Brain (organoid and tissue), 16 donors: ENCODE measurements at places on chromosomes 11 and 22.

DNA sequence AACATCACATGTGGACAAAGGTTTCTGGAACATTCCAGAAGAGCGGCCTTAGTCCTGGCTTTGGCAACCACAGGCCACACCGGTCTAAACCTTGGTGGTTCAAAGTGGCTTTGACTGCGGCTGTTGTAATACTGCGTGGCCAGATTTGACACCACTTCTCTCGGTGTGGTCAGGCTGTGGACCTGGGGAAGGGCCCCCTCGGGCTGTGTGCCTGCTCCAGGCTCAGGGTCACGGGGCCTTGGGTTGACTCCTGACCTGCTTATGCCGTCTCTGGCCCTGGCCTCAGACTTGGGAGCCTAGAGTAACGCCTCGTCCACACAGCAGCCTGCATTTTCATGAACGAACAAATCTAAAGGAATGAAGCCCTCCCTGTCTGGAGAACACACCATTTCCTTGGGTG is 118.0 kb downstream of the PHF21B start:
- DNase-seq, result no peak

- DNase-seq, result peak; percentile 84
These were observed 25.3 kb upstream of the LMO1 start for GRCh38 chr11:8288824-8289491.

GRCh38 chr22:42151924-42152635 is 21.5 kb upstream of the CYP2D6 start:
- no peak for DNase-seq

DNA sequence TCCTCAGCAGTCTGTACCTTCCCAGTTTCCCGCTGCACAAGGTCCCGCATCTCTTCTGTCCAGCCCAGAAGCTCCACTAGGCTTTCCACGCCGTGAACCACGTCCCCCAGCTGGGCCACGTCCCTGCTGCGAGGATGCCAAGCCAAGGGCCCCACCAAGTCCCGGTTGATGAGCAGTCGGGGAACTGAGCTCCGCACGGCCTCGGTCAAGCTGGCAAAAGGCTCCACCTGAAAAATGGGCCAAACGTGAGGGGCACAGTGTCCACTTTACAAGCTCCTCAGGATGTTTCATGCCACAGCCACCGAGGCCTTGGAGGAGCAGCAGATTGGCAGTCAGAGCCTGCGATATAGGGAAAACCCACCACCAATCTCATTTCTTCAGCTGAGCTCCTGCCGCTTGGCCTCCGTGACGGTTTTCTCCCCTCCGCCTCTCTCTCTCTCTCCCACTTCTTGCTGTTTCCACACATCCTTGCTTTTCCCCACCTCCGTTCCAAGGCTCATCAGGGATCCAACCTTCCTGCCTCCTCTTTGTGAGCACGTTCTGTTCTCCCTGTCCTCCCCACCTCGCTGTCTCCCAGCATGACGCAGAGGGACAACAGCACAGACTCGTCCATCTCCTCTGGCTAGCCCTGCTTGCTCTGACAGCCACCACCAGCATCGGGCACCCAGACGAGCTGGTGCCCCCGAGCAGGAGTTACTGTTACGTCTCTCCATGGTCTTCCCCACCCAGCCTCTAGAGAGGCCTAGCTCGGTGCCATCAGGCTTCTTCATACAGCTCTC is 11.5 kb downstream of the RIC8A start:
- DNase-seq, result no peak

GRCh38 chr11:114820621-114821020 is 142.3 kb downstream of the NXPE2 start:
- no peak for DNase-seq

DNA sequence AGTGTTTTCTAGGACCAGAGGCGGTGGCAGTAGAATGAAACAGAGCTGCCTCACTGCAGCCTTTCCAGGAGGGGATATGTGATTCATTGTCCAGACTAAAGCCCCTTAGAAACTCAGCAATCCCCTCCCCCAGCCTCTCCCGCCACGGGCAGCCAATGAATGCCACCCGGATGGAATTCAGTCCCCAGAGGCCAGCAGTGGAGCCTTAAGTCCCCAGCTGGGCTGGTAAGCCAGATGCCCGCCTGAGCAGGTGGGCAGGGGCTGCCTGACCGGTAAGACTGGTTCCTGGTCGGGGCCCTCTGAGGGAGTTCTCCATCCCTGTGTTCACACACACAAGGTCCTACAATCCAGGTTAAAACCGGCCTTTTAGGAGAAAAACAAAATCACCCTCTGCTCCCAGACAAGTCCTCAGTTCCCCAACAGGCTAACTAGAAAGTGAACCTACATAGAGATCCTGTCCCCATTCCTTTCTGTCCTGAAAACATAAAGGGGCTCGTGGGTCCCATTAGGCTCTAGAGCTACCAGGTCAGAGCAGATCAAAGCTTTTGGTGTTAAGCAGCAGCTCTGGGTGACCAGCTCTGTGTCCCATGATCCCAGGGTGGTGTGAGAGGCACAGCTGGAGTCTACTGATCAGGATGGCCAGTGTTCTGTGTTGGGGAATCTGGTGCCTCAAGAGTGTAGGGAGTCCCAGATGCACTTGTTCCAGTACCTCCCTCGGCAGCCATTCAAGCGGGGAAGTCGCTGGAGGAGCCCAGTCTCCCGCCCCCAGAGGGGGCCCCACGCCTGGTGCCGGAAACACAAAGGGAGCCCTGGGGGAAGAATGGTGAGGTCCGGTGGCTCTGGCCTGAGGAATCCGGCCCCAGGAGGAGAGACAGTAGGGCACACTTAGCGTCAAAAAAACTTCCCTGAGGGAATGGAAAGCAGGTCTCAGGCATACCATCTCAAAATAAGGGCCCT is 2.6 kb downstream of the PATZ1 start:
- peak; percentile 74 for DNase-seq

GRCh38 chr11:31825838-31826484 is 14.8 kb upstream of the PAX6 start:
- no peak for DNase-seq

- DNase-seq, result no peak
These were observed 68.4 kb downstream of the CCDC34 start for GRCh38 chr11:27294654-27295053.

- no peak for DNase-seq
These were observed 929.0 kb upstream of the FAT3 start for GRCh38 chr11:91295591-91295990.

- no peak for DNase-seq
These were observed 2.0 kb downstream of the FIBIN start for GRCh38 chr11:26995701-26996460.

DNA sequence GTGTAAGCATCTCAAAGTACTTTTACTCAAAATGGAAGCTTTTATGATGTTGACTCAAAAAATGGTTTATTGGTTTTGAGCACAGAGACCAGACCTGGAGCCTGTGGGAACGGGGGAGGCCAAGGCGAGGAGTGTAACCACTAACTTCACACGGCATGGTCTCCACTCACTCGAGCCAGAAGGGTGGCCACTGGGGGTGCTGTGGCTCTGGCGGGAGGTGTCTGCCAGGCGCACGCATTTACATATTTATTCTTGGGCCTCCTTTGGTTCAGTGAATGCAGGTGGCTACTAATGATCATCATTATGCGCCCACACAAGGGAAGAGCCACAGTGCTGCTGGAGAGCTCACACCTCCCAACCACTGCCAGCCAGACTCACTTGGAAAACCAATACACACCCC is 64.6 kb downstream of the FLRT1 start:
- no peak for DNase-seq
